ENCODE measurements at places on chromosomes 16 and 17.
A peak's percentile ranks its signal among the peaks of the same experiment; 100 is the strongest.

GRCh38 chr16:65700596-65700995, 578.7 kb upstream of the CDH11 start:
- no peak for DNase-seq

- no peak for DNase-seq
Observed at GRCh38 chr17:41395611-41396010, 1.8 kb downstream of the KRT31 start.

DNA sequence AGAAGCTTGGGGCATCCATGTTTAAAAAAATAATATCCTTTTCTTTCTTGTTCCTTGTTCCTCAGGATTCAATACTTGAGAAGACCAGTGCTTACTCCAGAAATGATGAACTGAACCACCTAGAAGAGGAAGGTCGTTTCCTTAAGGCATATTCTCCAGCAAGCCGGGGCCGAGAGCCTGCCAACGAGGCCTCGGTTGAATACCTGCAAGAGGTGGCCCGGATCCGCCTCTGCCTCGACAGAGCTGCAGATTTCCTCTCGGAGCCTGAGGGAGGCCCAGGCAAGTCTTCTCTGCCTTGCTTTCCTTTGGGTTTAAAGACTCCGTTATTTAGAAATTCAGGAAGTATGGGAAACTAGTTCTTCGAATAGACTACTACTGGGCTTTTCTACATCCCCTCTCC, 42.5 kb upstream of the ENDOV start:
- no peak for DNase-seq

DNA sequence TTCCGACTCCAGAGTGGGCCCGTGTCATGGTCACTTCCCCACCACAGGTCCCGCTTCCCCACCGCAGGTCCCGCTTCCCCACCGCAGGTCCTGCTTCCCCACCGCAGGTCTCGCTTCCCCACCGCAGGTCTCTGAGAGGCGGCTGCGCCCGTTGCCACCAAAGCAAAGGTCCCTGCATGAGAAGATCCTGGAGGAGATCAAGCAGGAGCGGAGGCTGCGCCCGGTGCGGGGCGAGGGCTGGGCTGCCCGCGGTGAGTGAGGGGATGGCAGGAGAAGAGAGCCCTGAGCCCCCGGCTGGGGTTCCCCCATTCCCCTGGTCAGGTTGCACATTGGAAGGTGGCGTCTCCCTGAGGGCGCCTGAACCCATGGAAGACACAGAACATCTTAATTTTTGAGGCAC, 17.4 kb upstream of the TCF25 start:
- no peak for DNase-seq

- no peak for DNase-seq
Observed at GRCh38 chr17:41648411-41649195, 24.2 kb upstream of the KRT17 start.

- DNase-seq = no peak
Observed at GRCh38 chr17:51044976-51045375, 75.7 kb downstream of the SPAG9 start.

- no peak for DNase-seq
Observed at GRCh38 chr17:37750768-37751475, 6.1 kb upstream of the HNF1B start.

- DNase-seq = no peak
Observed at GRCh38 chr17:55563363-55563762, 52.1 kb upstream of the SMIM36 start.

- DNase-seq = no peak
Observed at GRCh38 chr16:52553322-52553721, 6.4 kb upstream of the TOX3 start.

- DNase-seq = peak; percentile 27
Observed at GRCh38 chr16:87351320-87351698, 32.3 kb downstream of the FBXO31 start.

DNA sequence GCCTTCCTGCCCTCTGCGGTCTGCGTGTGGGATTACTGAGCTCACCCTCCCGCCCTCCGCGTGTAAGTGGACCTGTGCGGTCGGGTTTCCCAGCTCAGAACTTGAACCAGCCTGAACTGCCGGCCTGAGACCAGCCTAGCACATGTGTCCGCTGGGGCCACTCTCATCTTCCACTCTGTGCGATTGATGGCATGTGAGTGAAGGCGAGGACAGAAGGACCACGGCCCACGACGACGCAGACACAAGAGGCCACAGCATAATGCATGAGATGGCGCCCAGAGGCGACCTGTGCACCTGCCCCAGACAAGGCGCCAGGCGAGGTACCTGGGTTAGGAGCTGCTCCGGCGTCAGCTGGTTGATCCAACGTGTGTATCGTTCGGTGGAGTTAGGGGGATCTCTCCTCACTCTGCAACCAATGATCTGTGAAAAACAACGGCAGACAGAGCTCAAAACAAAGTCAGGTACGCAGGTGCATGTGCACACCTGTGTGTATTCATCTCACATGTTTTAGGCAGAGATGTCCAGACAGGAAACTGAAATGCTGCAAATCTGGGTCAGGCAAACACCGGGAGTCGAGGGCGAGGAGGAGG, 74.5 kb upstream of the METRNL start:
- no peak for DNase-seq

DNA sequence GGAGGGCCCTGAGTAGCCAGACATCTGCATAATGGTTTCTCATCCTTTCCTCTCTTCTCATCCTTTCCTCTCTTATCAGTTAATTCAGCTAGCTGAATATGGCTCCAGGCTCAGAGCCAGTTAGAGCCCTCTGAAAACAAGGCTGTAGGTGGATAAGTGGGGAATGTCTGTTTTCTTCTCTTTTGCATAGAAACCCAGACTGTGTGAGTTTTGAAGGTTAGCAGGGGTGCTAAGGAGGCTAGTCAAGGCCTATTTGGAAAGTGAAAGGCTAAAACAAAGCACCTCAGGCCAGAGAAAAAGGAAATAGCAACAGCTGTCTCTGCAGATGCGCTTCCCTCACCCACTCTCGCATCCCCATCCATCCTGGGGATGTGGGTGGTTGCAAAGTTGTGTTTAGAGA, 420.9 kb downstream of the SHISA9 start:
- no peak for DNase-seq

DNA sequence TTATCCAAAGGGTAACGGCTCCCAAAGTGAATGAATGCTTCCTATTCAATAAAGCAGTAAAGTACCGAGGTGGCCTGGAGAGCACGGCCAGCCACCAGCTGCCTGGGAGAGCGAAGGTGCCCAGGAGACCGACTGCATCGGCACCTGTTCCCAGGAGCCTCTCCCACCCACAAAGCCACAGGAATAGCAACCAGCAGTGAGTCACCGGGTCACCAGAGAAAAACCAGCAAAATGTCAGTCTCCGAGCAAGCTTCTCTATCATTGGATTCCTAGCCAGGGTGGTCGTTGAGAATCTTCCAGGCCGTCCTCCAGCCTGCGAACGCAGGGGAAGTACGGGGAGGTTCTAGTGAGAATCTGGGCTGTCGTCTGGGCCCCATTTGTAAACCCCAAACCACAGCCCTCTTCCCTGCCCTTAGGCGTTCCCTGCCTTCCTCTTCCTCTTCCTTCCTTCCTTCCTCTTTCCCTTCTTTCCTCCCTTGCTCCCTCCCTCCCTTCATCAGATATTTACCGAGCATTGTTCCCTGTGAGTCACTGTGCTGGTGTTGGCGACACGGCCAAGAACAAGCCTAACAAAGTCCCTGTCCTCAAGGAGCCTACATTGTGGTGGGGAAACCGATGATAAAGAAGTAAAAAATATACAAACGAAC, 114.6 kb downstream of the SLC39A11 start:
- DNase-seq = no peak

GRCh38 chr16:2460391-2460713, 443 bp downstream of the TEDC2 start:
- no peak for DNase-seq

GRCh38 chr16:14198572-14198971, 127.5 kb downstream of the MRTFB start:
- DNase-seq = no peak

GRCh38 chr17:43671755-43672519, 10.2 kb upstream of the MEOX1 start:
- no peak for DNase-seq

DNA sequence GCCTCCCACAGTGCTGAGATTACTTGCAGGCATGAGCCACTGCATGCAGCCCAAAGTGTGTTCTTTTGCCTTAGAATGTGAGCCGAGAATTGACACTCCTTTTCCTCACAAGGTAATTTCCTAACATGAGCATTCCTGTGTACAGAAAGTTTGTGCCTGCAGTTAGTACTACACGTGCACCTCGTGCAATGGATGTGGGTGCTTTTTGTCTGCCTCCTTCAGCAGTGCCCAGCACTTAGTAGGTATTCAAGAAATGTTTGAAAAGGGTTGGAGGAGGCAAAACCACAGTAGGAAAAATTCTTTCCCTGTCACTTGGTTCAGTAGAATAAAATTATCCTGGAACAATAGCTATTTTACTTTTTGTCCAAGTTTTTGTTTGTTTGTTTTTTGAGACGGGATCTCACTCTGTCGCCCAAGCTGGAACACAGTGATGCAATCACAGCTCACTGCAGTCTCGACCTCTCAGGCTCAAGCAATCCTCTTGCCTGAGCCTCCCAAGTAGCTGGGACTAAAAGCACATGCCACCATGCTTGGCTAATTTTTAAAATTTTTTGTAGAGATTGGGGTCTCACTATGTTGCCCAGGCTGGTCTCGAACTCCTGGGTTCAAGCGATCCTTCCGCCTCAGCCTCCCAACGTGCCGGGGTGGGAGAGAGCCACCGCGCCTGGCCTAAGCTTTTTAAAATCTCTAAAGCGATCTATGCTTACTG, 2.4 kb downstream of the NDE1 start:
- DNase-seq = no peak

DNA sequence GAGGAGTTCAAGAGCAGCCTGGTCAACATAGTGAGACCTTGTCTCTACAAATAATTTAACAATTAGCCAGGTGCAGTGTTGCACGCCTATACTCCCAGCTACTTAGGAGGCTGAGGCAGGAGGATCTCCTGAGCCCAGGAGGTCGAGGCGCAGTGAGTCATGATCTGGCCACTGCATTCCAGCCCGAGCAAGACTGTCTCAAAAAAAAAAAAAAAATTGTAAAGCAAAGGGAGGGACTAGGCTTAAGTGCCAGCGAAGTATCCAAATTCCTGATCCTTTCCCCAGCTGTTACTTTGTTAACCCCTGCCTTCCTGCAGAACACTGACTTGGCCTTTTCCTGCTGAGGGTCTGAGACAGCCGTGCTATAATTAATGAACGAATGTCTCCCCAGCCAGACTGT, 2.7 kb downstream of the GDPD3 start:
- no peak for DNase-seq

DNA sequence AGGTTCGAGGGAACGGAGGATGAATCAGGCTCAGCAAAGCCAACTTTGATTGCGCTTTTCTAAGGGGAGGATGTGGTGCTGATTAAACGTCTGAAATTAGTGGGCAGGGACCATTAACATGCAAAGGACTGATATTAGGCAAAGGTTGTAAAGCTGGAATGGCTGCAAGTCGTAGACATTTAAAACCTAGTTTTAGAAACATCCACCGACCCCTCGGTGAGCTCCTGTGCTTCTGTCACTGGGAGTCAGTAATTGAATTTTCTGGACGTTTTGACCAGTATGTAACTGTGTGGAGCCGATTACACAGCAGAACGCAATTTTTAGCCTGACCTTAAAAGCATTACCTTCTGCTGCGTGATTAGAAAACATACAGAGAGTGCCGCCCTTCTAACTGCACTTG, 220.6 kb upstream of the HSBP1 start:
- DNase-seq = no peak

- DNase-seq = no peak
Observed at GRCh38 chr16:31475946-31476302, 4.0 kb downstream of the TGFB1I1 start.

- no peak for DNase-seq
Observed at GRCh38 chr17:76354747-76355310, 1.1 kb upstream of the PRPSAP1 start.

GRCh38 chr16:66309-67182, 5.9 kb downstream of the RHBDF1 start:
- DNase-seq = no peak

DNA sequence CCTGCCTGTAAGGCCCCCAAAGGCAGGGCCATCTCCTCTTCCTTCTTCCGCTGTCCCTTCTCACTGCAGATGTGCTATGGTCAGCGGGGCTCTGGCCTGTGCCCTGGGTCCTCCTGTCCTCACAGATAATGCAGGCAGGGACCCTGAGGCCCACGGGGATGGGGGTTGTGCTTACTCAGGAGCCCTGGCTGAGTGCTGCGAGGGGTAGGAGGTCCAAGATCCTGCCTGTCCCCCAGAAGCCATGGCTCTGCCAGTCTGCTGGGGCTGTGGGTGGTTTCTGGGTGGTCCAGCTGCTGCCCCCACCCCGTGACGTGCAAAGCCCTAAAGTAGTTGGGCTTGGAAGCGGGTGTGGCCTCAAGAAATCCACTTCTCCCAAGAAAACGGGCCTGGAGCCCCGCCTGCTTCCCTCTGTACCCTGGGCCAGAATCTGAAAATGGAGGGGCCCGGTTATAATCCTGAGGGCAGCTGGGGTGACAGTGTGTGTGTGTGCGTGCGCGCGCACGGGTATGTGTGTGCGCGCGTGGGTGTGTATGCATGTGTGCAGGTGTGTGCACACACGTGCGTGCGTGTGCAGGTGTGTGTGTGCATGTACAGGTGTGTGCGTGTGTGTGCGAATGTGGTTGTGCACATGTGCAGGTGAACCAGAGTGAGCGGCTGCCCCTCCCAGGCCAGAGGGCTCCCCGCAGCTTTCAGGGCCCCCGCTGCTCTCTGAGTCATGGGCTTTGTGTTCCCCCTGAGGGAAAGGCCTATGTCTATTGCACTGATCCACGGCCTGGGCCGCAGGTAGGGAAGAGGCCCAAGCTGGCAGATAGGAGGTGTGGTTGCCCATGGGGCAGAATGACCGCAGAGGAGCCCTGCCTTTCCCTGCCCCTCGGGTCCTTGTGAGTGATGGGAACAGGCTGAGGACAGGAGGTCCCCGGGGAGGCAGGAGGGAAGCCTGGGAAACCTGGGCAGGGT, 13.8 kb downstream of the SPNS2 start:
- no peak for DNase-seq

- DNase-seq = no peak
Observed at GRCh38 chr17:9878356-9878755, 26.7 kb downstream of the RCVRN start.

DNA sequence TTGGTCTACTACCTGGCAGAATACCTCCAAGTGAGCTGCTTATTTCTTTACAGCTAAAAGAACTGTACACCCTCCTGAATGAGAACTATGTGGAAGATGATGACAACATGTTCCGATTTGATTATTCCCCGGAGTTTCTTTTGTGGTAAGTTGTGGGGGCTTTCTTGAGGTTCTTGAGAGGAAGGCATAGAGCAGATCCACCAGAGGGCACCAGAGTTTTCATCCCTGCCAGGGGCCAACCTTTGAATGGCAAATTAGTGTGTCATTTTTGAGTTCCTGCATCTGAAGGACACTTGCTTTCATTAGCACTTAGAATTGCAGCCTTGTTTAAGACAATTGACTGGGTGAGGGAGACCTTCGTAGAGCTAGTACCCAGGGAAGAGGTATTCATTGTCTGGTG, 35.0 kb downstream of the NMT1 start:
- DNase-seq = no peak

DNA sequence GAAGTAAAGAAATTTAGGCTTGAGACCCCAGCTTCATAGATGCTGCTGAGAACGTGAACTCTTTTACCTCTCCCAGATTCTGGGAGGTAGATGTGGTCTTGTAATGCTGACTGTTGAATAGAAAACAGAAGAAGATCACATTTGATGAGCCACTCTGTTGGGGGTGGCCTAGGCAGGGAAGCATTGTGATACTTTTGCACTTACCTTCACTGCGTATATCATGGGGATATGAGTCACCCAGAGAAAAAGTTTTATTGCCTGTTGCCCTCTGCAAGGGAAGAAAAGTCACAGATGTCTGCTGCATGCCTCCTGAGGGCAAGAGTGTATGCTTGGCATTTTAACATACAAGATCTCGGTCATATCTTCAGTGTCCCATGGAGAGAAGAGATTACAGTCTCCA, 365.4 kb downstream of the SNX29 start:
- no peak for DNase-seq

GRCh38 chr17:57420734-57421717, 164.7 kb downstream of the MSI2 start:
- no peak for DNase-seq
